IMR-90 (cell line): ENCODE measurements at places on chromosomes 12 and 14. TPM values are rescaled to one million over a fixed set of nuclear protein-coding genes. Genes with fewer than 3 reads are reported as not detected.

The ACACB gene
- 1.1 and 2.0 TPM in 2 replicates for total RNA-seq

The TCL1A gene
- total RNA-seq = not detected in 2 replicates

The ACSM4 gene
- not detected in 2 replicates for total RNA-seq

The GPHB5 gene
- not detected in 2 replicates for total RNA-seq

The ZC2HC1C gene
- total RNA-seq = 0.28 and 0.54 TPM in 2 replicates

The KRT6C gene
- total RNA-seq = not detected in 2 replicates

The CMKLR1 gene
- not detected in 2 replicates for total RNA-seq

The SLC38A2 gene
- total RNA-seq = 881 and 1,389 TPM in 2 replicates

The B3GNT4 gene
- total RNA-seq = under 0.01 and 0.18 TPM in 2 replicates

GRCh38 chr14:70654632-70655031 is 12.9 kb downstream of the TTC9 start:
- no peak for DNase-seq

DNA sequence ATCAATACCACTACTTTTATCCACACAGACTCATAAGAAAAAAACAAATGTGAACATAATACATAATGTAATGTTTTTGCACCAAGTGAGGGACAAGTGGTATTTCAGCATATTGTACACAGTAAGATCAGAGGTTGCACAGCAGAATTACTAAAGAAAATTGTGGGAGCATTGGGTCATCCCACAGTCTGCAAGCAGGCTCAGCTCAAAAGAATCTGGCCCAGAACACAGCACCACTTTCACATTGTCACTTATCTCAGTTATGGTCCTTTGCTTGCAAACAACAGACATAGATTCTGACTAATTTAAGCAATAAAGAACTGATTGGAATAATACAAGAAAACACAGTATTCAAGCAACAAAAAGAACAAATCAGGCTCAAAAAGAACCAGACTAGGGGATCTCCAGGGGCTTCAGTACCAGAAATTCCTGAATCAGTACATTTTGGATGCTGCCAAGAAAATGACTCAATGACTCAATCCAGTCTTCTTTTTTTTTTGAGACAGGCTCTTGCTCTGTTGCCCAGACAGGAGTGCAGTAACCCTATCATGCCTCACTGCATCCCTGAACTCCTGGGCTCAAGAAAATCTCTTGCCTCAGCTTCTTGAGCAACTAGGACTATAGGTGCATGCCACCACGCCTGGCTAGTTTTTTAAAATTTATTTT is 42.9 kb upstream of the EEA1 start:
- DNase-seq = peak; percentile 86

DNA sequence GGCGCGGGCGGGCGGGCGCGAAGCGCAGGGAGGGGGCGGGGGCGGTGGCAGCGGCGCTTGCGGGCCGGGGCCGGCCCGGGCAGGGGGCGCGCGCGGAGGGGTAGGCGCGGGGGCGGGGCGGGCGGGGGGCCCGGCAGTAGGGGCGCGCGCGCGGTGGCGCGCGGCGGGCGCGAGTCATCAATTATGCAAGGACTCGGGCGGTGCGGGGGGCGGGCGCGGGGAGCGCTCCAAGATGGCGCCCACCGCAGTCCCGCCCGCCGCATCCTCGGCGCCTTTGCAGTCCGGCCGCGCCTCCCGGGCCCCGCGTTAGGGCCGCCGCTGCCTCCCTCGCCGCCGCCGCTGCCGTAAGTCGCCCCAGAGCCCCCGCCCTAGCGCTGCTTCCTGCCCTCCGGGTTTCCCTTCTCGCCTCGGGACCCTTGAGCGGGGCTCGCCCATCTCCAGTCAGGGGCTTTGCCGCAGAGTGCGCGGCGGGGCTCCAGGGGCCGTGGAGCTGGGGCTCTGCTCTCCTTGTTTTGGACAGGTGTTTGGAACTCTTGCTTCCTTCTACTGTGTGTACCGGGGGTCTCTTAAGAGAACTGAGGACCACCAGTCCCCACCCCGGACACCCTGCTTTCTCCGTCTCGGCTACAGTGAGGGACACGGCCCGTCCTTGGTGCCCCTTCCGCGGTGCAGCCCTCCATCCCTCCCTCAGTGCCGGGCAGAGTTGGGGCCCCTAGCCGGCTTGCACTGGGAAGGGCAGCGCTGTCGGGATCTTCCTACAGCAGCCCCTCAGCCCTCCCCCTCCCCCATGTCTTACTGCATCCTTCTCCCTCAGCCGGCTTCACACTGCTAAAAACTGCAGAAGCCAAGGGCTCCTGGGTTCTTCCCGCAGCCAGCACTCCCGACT is at the start of gene SCN8A:
Gene SCN8A (plus strand): TSS at position 218 of the 886 bp plus-strand sequence. CDS start 71,585 bp downstream, outside the sequence.
- peak; percentile 56 for DNase-seq

DNA sequence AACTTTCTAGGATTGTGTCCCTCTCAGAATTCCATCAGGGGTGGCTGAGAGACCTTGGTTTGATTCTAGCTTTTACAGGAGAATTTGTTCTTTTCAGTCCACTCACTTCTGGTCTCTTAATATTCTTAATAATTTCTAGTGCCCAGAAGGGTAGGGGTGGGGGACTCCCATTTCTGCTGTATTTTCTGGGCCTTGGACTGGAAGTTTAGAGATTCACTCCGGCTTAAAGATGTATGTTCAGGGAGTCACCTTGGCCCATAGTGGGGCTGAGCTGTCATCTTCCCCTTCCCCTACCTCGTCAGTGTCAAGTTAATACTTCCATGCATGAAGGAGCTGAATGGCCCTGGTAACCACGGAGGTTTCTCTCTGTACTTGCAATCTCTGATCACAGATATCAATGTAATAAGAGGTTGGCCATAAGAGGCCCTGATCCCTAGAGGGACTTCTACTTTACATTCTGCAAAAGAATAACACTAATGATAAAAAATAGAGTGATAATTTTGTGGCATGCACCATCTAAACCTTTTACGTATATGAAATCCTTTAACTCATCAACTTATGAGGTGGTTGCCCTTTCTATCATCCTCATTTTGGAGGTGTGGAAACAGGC is 6.7 kb downstream of the KRT81 start:
- DNase-seq = no peak

GRCh38 chr12:49825971-49826421 is 2.2 kb downstream of the NCKAP5L start:
- DNase-seq = peak; percentile 53

DNA sequence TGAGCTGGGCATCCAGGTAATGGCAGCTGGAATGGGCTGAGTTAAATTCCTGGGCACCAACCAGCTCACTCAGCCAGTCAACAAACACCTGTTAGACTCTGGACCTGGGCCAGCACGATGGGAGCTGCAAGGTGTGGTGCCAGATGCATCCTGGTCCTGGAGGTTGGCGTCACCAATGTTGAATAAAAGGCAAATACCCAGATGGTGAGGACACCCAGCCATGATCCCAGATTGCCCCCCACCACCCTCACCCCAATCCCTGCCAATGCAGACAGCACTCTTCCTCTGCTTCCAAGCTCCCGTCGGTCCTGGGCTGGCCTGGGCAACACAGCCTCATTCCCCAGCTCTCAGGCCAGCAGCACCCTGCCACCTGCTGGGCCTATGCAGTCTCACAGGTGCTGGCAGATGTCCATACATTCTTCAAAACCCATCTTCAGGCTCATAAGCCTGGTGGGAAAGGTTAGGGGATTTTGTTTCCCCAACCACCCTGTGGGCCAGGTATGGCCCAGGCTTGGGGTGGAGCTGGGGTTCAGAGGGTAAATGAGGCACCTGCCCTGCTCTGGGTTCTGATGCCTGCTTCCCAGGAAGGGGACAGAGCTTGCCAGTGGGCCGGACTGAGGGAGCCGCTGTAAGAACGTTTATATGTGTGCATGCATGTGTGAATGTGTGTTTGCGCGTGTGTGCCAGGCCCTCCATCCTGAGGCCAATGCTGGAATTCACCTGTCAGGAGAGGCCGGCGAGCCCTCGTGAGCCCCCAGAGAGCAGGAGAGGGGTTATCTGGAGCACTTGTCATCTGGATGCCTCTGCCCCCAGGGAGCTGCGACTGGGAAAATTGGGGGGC is 58.0 kb downstream of the LGMN start:
- peak; percentile 59 for DNase-seq

DNA sequence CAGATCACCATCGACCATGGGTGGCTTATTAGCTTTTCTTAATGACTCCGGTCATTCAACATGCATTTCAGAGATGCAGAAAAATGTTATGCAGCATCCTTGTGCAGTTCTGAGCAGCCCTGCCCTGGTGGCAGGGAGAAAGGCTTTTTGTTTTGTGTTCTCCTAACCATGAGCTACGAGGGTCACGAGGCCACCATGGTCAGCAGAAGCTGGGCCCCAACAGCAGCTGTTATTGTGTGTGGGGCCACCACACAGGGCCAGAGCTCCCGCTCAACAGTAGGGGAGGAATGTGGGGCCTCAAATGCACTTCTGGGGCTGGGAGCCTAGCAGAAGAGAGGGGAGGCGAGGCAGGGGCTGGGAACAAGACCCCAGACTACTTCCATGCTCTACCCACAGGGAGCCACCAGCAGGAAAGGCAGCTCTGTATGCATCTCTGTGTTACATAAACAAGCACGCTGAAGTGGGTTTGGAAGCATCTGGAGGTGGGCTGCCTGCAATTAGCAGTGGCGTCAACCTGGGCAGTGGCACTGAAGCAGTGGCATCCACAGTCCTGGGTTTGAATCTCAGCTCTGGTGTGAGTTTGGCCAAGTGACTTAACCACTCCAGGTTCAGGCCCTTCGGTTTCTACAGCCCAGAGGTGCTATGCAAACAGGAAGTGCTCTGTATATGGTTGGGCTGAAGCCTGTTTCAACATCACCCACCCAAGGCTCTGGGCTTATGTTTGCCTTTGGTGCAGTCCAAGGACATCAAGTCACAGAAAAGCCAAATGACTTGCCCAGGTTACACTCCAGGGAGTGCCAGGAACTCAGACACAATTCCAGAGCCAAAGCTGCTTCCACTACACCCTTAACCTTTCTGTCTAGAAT is 16.3 kb downstream of the GLTP start:
- DNase-seq = peak; percentile 63

DNA sequence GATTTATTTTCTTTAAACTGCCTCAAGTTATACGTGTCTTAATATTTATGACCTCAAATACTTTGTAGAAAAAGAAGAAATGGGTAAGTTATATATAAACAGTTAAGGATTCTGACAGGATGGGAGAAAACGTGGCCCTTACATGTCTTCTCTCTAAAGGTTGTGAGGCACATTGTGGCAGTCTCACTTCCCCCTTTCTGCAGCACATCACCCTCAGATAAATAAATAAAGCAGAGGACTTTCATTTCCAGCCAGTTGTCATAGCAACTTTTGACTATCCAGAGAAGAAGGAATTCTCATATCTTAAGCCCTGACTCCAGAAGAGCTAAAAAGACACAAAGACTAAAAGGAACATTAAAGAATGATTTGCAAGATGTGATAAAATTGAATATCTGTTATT is 28.8 kb upstream of the CEP83 start:
- peak; percentile 6 for DNase-seq

- DNase-seq = peak; percentile 66
Observed at GRCh38 chr12:94336211-94336925, 123.3 kb downstream of the CEP83 start.

DNA sequence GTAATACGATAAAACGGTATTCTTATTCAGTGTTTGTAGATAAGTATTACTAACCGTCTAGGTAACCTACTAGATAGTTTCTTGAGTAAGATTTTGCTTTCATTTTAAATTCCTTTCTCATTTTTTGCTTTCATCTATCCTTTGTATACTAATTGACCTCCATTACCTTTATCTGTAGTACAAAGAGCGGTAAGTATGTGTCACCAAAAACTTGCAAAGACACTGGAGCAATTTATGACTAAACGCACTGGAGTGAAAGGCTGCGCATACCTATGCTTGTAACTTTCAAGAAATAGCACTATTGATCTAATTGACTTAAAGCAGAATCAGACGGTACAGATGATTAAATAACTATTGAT is 1.7 kb downstream of the ARHGAP5 start:
- DNase-seq = peak; percentile 31

GRCh38 chr12:91926848-91927247 is 218.8 kb downstream of the BTG1 start:
- DNase-seq = peak; percentile 90

DNA sequence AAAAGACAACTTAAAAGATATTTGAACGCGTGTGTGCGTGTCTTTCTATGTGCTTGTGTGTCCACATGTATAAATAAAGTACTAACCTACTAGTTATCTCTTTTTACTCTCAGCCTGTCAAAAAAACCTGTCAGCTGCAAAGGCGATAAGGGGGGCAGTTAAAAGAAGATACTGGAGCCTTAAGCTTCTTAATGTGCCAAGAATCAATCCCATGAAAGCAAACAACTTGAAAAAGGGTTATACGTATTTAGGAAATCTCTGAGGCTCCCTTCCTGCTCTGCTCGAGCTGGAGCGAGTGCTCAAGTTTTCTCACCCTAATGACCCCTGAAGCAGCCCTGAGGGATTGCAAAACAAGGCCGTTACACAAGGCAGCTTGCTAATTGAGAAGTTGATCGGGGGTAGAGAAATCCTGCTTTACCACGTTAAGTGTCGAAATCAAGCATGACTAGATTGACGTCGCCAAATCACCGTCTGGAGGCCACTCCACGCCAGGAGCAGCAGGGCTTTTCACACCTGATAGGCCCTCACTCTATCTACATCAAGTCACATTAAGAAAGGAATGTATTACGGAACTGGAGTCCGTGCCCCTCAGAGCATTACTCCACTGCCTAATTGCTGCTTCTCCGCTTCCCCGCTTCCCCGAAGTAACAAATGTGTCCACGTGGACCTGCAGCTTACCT is 32.4 kb downstream of the LMO3 start:
- DNase-seq = peak; percentile 32

DNA sequence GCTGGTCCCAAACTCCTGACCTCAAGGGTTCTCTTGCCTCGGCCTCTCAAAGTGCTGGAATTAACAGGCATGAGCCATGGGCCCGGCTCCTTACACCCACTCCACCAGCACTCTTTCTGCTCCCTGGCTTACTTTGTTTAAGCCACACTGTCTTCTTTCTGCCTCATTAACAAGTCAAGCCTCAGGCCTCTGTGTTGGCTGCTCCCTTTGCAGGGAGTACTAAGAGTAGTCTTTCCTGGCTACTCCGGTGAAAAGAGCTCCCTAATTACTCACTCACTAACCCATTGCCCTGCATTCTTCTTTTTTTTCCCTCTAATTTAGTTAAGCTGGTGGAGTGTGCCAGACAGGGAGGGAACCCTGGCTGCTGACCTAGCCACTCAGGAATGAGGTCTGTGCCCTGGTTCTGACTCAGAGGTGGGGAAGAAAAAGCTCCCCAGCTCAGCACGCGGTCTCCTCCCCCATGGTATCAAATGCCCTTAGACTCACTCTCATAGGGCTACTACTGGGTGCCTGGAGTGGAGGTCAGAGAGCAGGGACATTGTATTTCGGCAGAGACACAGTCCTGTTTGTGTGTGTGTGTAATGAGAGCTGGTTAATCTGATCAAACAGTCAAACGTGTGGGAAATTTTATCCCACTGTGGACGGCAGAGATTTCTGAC is 19.8 kb downstream of the GALNT6 start:
- peak; percentile 97 for DNase-seq

- DNase-seq = no peak
Observed at GRCh38 chr14:66572826-66573225, 64.9 kb downstream of the GPHN start.

- DNase-seq = no peak
Observed at GRCh38 chr12:121483949-121484348, 84.0 kb downstream of the RNF34 start.
